Kidney capillary endothelial cell (primary cell): ENCODE measurements at places on chromosomes 1 and 21.
A peak's percentile ranks its signal among the peaks of the same experiment; 100 is the strongest.

DNA sequence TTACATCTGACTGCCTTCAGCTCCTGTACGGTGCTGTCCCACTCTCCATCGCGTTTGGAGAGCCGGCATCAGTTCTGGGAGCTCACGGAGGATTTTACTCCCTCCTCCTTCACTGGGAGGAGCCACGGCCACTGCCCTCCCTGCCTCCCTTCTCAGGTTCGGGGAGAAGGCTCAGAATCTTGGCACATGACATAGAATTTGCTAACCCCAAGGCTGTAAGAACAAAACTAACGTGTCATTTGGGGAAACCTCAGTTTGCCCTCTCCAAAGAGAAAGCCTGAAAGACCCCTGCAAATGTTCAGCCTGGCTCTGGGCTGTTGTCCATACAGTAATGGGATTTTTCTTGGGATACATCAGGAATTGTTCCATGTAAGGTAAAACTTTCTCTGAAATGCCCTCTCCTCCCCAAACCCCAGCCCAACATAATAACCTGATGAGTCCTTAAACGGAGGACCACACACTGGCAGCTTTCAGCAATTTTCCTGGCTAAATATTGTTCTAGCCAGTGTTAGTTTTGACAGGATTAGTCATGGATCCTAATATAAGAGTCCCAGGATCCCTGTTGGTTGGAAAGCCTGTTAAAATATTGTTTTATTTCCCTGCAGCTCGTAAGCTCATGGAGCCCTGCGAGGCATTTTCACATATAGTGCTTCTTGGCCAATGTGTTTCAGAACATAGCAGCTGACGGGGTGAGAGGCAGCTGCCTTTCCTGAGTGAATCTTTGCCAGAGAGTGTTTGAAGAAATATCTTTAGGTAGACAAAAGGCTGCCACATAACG lies 98.8 kb downstream of the RHOU start:
- no peak for DNase-seq

GRCh38 chr1:43274125-43274803 lies 4.5 kb downstream of the TMEM125 start:
- peak; percentile 99 for DNase-seq

DNA sequence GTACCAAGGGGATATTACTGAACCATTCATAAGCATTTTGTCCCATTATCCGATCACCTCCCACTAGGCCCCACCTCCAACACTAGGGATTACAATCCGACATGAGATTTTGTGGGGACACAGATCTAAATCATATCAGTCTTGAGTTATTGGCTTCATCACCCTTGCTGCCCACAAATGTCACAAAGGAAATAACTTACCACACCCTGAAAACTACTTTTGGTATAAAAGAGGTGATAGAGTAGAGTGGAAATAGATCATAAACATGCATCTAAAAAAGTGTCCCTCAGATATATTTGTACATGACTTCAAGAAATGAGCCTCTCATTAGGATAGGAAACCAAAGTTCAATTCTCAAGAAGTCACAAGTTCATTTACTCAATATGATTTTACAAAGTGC lies 22.6 kb upstream of the FCRL3 start:
- no peak for DNase-seq

GRCh38 chr1:53524428-53525375 lies 65.5 kb downstream of the DMRTB1 start:
- no peak for DNase-seq

DNA sequence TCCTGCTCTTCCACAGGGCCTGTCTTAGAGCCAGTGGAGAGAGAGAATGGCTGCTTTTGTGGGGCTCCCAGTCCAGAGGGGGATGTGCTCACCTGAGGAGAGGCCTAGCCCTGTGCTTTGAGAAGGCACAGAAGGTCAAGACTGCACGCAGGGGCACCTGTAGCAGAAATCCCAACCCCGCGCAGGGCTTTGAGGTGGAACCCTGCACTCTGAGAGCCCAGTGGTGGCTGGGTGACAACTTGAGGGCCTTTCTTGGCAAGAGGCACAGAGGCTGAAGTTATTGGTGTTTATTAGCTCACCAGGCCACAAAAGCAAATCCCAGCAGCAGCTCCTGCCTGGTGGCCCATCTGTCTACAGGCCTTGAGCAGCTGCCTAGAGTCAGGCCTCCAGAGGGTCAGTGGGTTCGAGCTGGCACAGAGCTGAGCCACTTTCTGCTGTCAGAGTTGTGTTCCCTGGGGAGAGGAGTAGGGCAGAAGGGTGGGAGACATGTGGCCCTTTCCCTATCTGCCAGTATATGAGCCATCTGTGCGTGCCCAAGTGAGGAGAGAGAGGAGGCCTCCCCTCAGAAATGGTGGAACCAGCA lies 31.4 kb downstream of the SZRD1 start:
- no peak for DNase-seq

- no peak for DNase-seq
Observed at GRCh38 chr1:100075773-100076172, 57.0 kb downstream of the SASS6 start.

DNA sequence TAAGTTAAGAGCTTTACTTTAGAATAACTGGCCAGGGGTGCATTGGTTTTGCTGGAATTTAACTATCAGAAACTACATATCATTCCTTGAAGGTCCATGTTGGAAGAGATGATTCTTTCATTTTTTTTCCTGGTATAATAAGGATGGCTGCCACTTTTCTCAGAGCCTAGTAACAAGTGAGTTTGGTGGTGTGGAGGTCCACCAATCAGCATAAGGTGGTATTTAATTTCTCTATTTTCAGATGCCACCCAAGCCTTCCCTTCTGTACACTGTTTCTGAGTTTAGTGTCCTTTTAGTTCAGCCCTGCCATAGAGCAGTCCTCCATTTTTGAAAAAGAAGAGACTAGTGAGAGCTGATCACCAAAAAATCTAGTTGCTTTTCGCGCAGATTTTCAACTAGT lies 386.3 kb downstream of the USP25 start:
- DNase-seq: no peak

- no peak for DNase-seq
Observed at GRCh38 chr1:81021134-81021533, 779.6 kb upstream of the ADGRL2 start.

DNA sequence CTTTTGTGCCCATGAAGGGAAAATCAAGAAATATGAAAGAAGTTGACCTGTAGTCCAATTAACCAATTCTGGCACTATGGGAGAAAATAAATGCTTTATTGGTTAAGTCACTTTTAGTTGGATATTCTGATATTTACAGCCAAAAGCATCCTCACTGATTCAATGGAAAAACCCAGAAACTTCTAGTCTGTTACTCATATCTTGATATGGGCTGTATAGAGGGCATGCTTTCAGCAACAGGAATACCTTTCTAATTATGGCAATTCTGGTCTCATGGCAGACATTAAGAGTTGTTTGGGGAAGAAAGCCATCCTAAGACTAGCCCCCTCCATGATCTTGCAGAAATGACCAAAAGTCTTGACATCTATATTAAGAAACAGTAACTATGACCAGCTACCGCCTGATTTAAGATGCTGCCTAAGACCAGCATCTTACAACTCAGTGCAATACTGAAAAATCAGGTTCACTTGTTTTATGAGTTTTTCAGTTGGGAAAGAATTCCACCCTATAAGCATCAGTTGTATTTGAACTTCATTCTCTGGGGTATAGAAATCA lies 91.5 kb upstream of the VAV3 start:
- no peak for DNase-seq

- DNase-seq: no peak
Observed at GRCh38 chr1:24051206-24051945, 60.6 kb downstream of the MYOM3 start.

GRCh38 chr1:161743231-161743630 lies 6.4 kb upstream of the DUSP12 start:
- no peak for DNase-seq

GRCh38 chr1:26705788-26706311 lies 10.0 kb downstream of the ARID1A start:
- no peak for DNase-seq

GRCh38 chr1:97783751-97784150 lies 137.1 kb downstream of the DPYD start:
- no peak for DNase-seq

DNA sequence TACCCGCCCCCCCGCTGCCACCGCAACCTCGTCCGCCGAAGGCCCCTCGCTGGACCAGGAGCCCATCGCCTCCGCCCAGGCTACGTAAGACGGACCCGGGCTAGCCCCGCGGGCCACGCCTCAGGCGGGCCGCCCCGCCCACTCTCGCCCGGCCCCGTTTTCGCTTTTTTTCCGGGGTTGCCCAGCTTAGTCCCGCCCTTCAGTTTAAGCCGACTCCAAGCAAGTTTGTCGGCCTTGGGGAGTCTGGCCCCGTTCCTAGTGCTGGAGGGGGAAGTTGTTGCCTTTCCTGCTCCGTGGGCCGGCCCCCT lies 3.0 kb downstream of the RUSC1 start:
- DNase-seq: peak; percentile 68

DNA sequence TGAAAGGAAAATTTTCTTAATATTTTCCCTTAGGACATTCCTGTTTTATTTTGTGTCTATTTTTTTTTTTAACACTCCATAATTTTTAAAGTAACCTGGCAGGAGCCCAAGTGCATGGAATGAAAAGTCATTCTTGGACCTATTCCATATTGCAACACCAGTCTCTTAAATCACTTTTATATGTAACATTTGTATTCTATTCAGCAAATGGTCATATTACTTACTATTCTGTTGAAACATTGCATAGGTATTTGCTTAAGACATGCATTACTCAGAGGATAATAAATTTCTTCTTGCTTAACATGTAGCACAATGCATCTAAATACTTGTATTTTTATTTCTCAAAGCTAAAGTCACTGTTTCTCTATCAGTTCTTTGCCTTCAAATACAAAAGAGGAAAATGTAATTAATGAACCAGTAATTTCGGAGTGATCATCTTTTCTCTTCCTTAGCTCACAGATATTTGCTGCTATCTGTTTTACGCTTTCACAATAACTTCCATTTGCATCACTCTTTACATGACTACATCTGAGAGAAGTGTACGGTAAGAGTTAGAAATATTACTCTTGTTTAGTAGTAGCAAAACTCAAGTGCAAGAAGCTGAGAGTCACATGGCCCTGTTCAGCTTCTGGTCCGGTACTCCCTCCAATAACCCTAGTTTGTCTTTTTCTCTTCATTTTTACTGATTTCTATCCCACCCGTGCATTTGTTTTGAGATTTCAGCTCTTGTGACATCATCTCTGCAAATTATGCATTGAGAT lies 394.8 kb downstream of the USP25 start:
- no peak for DNase-seq

GRCh38 chr1:162009501-162010174 lies 14.0 kb downstream of the OLFML2B start:
- DNase-seq: no peak

DNA sequence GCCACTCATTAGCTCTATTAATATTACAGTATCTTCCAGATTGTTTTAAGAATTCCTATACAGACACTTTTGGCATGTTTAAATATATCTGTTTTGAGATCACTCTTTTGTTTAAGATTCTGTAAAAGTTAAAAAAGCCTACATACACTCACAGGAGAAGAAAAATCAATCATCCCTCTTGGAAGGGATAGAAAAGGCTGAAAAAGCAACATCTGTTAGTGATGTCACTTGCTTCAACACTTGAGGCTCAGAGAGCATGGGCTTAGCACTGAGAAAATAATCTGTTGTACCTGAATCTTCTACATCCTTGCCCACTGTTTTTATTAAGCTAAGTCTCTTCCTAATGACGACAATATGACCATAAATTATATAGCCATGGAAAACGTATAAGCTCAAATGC lies 127.0 kb downstream of the ZP4 start:
- DNase-seq: no peak

- DNase-seq: peak; percentile 70
Observed at GRCh38 chr1:30379684-30380624, 343.4 kb downstream of the MATN1 start.

GRCh38 chr1:227758366-227758765 lies 23.1 kb downstream of the SNAP47 start:
- DNase-seq: no peak

- DNase-seq: no peak
Observed at GRCh38 chr1:207335695-207336363, 14.4 kb downstream of the CD55 start.

DNA sequence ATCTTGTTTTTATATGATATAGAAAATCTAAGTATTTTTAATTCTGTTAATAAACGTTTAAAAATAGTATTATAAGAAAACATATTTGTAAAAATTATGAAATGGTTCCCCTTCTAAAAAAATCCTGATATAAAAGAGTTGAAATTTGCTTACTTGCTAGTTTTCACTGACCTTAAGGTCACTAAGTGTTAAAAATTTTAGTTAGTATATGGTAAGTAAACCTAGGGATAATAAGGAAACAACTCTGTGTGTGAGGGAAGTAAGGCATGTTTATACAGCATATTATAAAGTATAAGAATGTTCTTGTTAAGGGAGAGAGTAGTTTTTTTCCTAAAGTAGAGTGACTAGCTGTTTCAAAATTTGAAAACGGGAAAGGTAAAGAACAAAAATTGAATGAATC lies 130.9 kb upstream of the LYPLAL1 start:
- DNase-seq: no peak

DNA sequence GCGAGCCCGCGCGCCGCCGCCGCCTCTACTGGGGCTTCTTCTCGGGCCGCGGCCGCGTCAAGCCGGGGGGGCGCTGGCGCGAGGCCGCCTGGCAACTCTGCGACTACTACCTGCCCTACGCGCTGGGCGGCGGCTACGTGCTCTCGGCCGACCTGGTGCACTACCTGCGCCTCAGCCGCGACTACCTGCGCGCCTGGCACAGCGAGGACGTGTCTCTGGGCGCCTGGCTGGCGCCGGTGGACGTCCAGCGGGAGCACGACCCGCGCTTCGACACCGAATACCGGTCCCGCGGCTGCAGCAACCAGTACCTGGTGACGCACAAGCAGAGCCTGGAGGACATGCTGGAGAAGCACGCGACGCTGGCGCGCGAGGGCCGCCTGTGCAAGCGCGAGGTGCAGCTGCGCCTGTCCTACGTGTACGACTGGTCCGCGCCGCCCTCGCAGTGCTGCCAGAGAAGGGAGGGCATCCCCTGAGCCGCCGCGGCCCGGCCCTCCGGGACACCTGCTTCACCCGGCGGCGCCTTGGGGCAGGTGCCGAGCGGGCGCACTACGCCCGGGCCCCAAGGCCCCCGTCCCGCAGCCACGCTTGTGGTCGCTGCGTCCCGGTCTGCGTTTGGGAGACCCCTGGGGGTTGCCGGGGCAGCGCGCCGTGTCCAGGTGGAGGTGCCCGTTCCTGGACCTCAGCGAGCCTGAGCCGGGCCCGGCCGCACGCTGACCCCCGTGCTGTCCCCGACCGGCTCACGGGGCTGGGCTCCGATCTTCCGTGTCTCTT lies 944 bp downstream of the B3GALT6 start:
- no peak for DNase-seq

DNA sequence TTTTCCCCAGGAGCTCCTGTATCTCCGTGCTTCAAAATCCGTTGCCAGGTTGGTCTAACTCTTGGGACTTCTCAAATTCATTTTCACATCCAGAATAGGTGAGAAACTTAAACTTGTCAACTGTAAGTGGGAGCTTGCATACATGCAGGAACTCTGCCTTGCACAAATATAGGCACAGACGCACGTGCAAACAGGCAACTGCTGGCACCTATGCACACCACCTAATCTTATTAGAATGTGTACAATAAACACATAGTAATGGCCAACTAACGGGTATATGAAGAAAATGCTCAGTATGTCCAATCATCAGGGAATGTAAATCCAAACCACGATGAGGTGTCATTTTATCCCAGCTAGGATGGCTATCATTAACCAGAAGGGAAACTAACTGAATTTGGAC lies 22.6 kb upstream of the FCGR2A start:
- DNase-seq: no peak

GRCh38 chr1:50368179-50369007 lies 54.9 kb downstream of the DMRTA2 start:
- DNase-seq: peak; percentile 22

GRCh38 chr1:110559157-110559556 lies 40.2 kb upstream of the KCNA10 start:
- DNase-seq: no peak

GRCh38 chr1:153929426-153929825 lies 6.7 kb upstream of the GATAD2B start:
- DNase-seq: no peak
